ENCODE measurements at places on chromosomes 12 and 14.

GRCh38 chr12:46494424-46494823 lies 121.9 kb upstream of the SLC38A2 start:
- DNase-seq, result no peak

GRCh38 chr12:32820376-32820931 lies 64.8 kb upstream of the YARS2 start:
- DNase-seq, result no peak

GRCh38 chr14:32552766-32553165 lies 223.7 kb downstream of the AKAP6 start:
- DNase-seq, result no peak

- DNase-seq, result no peak
These were observed 1.3 kb upstream of the NCOR2 start for GRCh38 chr12:124568431-124569374.

GRCh38 chr12:124713436-124714082 lies 146.1 kb upstream of the NCOR2 start:
- no peak for DNase-seq

- DNase-seq, result no peak
These were observed 29.3 kb upstream of the ATF1 start for GRCh38 chr12:50734409-50735263.

GRCh38 chr14:50381823-50382287 lies 14.8 kb downstream of the CDKL1 start:
- no peak for DNase-seq

DNA sequence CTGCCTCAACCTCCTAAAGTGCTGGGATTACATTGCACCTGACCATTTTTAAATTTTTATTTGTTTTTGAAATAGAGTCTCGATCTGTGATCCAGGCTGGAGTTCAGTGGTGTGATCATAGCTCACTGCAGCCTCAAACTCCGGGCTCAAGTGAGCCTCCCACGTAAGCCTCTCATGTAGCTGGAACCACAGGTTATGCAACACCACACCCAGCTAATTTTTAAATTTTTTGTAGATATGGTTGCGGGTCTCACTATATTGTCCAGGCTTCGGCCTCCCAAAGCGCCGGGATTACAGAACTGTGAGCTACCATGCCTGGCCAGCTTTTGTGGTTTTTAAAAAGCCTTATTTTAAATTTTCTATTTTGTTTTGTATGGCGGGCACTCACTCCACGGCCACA lies 2.2 kb upstream of the DRAM1 start:
- no peak for DNase-seq

- DNase-seq, result no peak
These were observed 9.5 kb downstream of the CNTN1 start for GRCh38 chr12:40701756-40702155.

- no peak for DNase-seq
These were observed 52.0 kb upstream of the NTF3 start for GRCh38 chr12:5379749-5380496.
